ENCODE measurements at places on chromosomes 4 and X. TPM values are rescaled to one million over a fixed set of nuclear protein-coding genes. Genes with fewer than 3 reads are reported as not detected.

- no peak overlapping the region for H3K27ac ChIP-seq
- H3K4me1 ChIP-seq, result 0 out of 2 replicates have a peak, but pooled peaks cover 3% of the 10 kb centered on the region
- no peaks in the 10 kb centered on the region for H3K27me3 ChIP-seq
- no peak for DNase-seq
- H3K4me3 ChIP-seq, result no peak overlapping the region
- no peaks in the 10 kb centered on the region for H3K36me3 ChIP-seq
These were observed 13.2 kb upstream of the MRPL1 start for GRCh38 chr4:77849278-77849965.

GRCh38 chrX:155148724-155149537, 67.3 kb upstream of the VBP1 start:
- DNase-seq, result peak; percentile 53
- H3K4me3 ChIP-seq, result no peak overlapping the region
- no peak overlapping the region for H3K27ac ChIP-seq
- H3K4me1 ChIP-seq, result no peaks in the 10 kb centered on the region
- no peaks in the 10 kb centered on the region for H3K36me3 ChIP-seq

- no peaks in the 10 kb centered on the region for H3K4me1 ChIP-seq
- no peaks in the 10 kb centered on the region for H3K36me3 ChIP-seq
- H3K27ac ChIP-seq, result no peak overlapping the region
- peak; percentile 54 for DNase-seq
These were observed 131.2 kb upstream of the PAK3 start for GRCh38 chrX:110964786-110965185.

- H3K36me3 ChIP-seq, result no peaks in the 10 kb centered on the region
- peak overlapping the region; percentile 40 for H3K4me3 ChIP-seq
- H3K4me1 ChIP-seq, result no peaks in the 10 kb centered on the region
These were observed 34.3 kb downstream of the OR13H1 start for GRCh38 chrX:131577999-131578734.

- H3K4me1 ChIP-seq, result no peaks in the 10 kb centered on the region
- H3K4me3 ChIP-seq, result no peak overlapping the region
- H3K27ac ChIP-seq, result no peak overlapping the region
- DNase-seq, result no peak
- no peaks in the 10 kb centered on the region for H3K36me3 ChIP-seq
- no peaks in the 10 kb centered on the region for H3K27me3 ChIP-seq
These were observed 27.2 kb downstream of the RASL11B start for GRCh38 chr4:52889354-52889753.

- no peaks in the 10 kb centered on the region for H3K36me3 ChIP-seq
- no peaks in the 10 kb centered on the region for H3K4me1 ChIP-seq
- H3K27ac ChIP-seq, result no peak overlapping the region
These were observed 27.6 kb downstream of the ZNF81 start for GRCh38 chrX:47864300-47864699.

DNA sequence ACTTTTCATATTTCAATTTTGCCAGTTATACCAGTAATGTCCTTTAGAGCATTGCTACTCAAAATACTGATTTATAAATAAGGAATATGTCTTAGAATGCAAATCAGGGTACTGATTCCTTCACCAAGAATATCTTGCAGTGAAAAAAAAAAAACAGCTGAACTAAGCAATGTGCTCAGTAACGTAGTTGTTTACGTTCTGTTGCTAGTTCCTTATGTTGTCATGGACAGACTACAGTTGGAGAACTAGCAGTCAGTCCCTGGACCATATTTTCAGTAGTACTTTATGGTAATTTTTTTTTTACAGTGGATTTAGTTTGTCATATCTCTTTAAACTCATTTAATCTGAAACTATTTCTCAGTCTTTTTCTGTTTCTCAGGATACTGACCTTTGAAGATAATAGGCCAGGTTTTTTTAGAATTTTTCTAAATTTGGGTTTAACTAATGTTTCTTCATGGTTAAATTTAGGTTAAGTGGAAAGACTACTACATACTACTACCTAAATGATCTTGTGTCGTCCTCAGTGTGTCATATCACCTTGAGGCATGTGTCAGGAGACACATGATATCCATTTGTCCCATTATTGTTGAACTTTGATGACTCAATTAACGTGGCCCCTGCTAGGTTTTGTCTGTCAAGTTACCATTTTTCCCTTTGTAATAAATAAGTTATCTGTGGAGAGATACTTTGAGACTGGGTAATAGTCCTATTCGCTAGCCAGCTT, 21.0 kb downstream of the SMARCAD1 start:
- no peak for DNase-seq
- H3K27me3 ChIP-seq, result no peaks in the 10 kb centered on the region
- H3K4me3 ChIP-seq, result no peak overlapping the region
- peaks cover 36% of the 10 kb centered on the region for H3K36me3 ChIP-seq
- H3K4me1 ChIP-seq, result no peaks in the 10 kb centered on the region
- no peak overlapping the region for H3K27ac ChIP-seq

UGT2B7 gene
- total RNA-seq, result not detected

Measured in H1 (cell line).